ENCODE measurements at places on chromosomes 2 and 18.
A peak's percentile ranks its signal among the peaks of the same experiment; 100 is the strongest.

- DNase-seq = no peak
Measured at GRCh38 chr2:57434441-57434840, 612.2 kb upstream of the VRK2 start.

- DNase-seq = no peak
Measured at GRCh38 chr2:64311191-64311910, 142.6 kb upstream of the LGALSL start.

DNA sequence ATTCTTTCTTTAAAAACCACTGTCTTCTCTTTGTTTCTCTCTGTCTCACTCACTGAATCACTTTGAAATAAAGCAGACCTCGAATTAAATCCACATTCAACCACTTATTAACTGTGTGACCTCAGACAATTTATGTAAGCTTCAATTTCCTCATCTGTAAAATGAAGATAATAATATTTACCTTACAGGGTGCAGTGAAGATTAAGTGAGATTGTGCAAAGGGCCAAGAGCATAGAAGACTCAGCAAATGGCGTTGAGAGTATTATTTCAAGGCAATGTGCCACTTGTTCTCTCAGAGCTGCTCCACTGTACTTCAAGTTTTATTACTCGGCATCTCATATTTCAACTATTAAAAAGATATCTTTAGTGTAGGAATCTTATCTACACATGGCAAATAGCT, 454.2 kb upstream of the HNRNPA3 start:
- DNase-seq = no peak

DNA sequence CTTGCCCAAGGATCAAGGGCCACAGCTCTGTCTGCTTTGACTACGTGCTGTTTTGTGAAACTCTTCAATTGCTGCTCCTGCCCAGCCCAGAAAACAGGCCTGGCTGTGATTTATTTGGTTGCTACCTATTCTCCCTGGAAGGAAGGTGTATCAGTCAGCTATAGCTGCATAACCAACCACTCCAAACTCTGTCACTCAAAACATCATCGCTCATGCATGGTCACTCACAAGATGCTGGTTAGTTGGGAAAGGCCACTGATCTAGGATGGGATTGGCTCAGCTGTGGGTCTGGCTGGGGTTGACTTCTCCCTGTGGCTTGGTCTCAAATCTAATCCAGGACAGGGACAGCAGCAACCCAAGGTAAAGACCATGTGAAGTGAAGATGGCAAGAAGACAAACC, 14.6 kb downstream of the TEX51 start:
- no peak for DNase-seq

DNA sequence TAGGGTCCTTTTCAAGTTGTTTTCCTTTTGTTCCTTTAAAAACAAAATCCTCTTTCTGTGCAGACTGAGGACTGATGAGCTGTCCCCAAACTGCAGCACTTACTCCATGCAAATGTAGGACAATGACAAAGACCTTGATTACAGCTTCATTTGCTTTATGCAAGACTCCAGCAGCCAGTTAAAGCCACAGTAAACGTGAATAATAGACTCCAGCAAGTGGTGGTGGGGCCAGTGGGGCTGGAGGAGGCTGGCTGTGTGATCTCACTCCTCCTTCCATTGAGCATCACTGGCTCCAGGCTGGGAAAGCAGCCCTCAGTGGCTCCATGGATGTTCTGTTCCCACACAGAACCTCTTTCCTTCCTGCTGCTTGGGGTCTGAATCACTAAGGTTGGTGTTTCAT, 306.0 kb upstream of the CELF4 start:
- DNase-seq = no peak

GRCh38 chr2:206442833-206443734, at the start of gene ADAM23:
TSS of gene ADAM23 (plus strand) at chr2:206443532. CDS start at chr2:206443867, 335 bp downstream.
- DNase-seq = no peak

GRCh38 chr2:230267556-230267955, 42.0 kb downstream of the SP140 start:
- DNase-seq = no peak

- no peak for DNase-seq
Measured at GRCh38 chr2:65453916-65454315, 21.5 kb upstream of the SPRED2 start.

DNA sequence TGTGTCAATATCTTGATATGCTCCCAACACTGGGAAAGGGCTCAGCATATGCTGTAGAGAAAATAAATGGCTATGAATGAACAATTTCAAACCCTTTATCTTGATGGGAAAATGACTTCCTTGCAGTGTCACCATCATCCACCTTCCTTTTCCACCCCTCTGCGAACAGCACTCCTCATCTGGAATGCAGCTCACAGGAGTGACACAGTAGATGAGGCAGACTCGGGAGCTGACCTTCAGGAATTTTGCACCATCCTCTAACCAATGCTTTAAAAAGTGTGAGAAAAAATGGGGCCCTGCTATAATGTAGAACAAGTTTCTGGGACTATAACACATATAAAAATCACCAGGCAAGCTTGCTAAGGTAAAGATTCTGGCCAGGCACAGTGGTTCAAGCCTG, 41.3 kb upstream of the YPEL5 start:
- no peak for DNase-seq

DNA sequence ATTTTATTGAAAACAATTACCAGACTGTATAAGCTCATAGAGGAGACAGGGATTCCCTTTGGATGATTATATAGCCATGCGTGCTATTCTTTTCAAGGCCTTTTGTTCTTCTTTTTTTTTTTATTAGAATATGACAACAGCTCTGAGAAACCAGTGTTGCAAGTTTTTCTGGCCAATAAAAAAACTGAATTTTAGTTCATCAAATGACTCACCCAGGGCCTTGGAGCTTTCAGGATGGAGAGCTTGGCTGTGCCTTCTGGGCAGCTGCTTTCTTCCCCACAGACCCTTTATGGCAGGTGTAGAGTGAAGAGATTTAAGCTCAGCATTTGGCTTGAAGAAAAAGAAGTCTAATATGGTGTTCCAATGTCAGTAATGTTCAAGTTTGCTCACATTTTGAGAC, 497.9 kb upstream of the FANCL start:
- no peak for DNase-seq

DNA sequence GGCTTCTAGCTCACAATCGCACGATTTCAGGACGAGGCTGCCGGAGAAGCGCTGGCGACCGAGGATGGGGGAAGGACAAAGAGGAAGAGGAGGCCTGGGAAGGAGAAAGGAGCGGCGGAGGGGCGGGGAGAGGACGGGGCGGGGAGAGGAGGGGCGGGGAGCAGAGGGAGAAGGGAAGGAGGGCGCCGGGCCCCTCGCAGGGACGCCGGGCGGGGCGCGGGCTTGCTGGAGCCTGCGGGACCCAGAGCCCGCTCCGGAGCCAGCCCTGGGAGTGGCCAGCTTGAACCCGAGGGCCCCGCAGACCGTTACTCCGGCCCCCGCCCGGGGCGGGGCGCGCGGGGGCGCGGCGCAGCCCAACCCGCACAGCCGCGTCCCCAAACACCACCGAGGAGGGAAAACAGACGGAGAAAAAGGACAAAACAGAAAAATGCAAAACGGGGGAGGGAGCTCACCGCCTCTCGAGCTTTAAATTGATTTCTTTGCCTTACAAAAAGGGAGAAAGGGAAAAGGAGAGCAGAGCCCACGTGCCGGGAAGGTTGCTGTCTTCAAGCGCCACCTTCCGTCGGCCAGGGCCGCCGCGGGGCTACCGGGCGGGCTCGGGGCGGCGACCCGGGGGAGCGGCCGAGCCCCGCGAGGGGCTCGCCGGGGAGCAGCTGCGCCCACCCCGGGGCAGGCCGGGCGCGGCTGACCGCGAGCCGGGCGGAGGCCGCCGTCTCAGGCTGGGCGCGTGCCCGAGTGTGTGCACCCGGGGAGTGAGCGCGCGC, 781 bp upstream of the SOX11 start:
- DNase-seq = no peak

DNA sequence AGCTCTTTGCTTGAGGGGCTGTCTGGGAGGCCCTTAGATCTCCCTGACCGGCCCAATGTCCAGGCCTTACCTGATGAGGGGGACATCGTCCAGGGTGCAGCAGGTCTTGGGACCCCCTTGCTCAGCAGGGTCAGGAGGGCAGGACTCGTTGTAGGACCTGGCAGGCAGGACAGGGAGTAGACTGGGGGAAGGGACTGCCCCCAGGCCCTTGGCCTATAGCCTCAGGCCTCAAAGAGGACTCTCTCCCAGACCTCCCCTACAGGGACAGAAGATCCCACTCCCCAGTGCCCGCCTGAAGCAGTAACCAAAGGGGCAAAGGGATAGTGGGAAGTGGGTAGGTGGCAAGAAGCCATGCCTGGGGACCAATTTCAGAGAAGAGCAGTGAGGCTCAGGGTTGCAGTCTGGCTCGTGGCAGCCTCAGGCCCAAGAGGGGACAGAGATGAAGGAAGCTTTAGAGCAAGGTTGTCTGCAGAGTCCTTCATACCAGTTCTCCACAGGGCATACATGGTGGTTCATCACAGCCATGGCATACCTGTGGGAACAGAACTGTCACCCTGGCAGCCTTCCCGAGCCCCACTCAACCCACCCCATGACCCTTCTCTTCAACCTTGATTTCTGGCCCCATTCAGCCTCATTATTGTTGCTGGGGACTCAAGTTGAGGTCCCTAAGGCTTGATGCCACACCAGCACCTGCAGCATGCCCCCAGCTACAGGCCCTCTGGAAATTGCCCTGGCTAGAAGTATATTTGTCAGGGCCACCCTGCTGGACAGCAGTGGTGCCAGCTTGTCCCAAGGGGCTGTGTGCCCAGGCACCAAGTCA, 1.3 kb downstream of the TMEM150A start:
- DNase-seq = no peak

- DNase-seq = no peak
Measured at GRCh38 chr2:191249156-191249813, 4.1 kb downstream of the MYO1B start.

DNA sequence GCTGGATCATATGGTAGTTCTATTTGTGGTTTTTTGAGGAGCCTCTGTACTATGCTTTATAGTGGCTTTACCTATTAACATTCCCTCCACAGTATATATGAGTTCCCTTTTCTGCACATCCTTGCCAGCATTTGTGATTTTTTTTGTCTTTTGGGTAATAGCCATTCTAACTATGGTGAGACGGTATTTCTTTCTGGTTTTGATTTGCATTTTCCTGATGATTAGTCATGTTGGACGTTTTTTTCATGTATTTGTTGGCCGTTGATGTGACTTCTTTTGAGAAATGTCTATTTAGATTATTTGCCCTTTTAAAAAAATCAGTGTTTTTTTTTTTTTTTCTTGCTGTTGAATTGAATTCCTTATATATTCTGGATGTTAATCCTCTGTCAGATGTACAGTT, 31.1 kb downstream of the ACTR3 start:
- no peak for DNase-seq

DNA sequence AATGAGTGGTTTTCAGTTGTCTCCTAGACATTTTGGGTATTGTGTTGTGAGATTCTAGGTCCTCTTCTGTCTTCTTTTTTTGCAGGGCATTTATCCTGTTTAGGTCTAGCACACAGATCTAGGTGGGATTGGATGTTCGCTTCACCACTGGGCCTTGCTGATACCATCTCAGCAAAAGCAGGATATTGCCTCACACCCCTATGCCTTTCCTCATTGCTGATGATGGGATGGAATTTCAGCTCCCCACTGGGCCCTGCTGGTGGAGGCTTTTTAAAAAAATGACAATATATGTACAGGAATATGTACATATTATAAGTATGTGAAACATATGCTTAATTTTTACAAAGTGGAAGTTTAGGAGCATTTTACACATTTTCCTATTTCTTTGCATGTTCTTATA, 5.4 kb upstream of the TOGARAM2 start:
- DNase-seq = no peak

DNA sequence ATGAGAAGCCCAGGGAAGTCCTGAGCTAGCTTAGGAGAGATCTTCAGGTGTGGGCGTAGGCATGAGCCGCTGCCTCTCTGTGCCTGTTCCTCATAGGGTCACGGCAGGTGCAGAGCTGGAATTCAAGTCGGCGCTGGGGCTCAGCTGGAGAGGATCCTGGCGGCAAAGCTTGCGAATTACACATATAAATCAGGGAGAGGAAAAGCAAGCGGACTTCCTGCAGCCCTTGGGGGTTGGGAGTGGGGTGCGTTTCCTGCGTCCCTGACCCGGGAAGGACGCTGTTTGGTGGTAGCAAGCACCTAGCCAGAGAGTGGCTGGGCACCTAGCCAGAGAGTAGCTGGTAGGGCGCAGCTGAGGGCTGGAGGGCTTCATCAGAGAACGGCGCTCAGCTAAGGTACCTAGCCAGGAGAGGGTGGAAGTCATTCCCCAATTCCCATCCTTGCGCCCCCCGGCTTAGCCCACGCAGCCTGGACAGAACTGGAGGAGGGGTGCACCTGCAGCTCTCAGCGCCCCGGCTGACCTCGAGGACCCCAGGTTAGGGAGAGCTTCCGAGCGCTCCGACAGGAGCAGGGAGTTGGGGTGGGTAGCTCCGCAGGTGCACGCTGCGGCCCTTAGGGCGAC, 459 bp upstream of the EFR3B start:
- DNase-seq = peak; percentile 16

DNA sequence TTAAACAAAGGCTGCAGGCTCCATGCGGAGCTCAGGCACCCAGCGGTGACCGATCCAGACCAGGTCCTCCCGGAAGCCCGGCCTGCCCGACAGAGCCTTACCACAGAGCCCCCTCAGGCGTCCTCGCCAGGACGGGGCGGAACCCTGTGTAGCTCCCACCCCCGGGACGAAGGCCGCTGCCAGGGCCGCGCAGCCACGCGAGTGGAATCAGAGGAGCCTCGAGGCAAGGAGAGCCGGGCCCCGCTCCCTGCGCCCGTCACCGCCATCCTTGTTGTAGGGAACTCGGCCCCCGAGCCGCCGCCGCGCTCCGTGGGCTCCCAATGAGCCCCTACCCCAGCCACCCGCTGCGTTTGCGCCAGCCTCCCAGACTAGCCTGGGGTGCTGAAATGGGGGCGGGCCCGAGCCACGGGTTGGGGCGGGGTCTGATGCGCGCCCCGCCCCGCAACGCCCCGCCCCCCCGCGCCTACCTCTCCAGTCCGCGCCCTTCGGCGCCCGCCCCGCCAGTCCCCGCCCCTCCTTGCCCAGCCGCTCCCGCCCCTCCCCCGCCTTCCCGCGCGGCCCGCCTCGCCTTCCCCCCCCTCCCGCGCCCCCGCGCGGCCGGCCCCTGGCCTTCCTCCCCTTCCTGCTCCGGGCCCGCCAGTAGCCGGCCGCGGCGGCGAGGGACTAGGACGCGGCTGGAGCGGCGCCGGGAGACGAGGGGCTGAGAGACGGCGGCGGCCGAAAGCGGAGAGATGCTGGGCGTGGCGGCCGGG, at the start of gene LIMS1:
LIMS1 (plus strand) TSS at position 639 of the 752 bp plus-strand sequence; CDS start at position 732, 93 bp downstream.
- DNase-seq = peak; percentile 87

DNA sequence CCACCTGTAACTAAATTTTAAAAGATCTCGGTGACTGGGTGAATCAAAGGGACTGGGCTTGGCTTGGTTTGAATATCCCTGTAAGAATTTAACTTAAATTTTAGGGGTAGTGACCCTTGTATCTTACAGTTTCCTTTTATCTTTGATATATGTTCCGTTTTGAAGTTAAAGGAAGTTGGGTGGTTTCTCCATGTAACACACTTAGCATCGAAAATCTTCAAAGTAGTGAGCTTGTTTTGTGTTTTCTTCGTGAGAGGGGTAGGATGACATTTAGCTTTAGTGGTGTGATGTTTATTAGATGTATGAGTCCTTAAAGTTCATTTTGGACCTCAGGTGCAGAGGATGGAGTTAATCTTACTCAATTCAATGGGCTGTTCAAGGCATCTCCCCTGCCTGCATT, 1.6 kb downstream of the WDR7 start:
- DNase-seq = no peak

- DNase-seq = no peak
Measured at GRCh38 chr2:165471349-165471950, 2.0 kb downstream of the CSRNP3 start.

All from hematopoietic multipotent progenitor cell treated with erythropoietin and hydrocortisone succinate and interleukin-3 and kit ligand, for 8 days (in vitro differentiated cells).